ENCODE measurements at places on chromosomes 3 and 15. TPM values are rescaled to one million over a fixed set of nuclear protein-coding genes. Genes with fewer than 3 reads are reported as not detected.

The EFHB gene
- 0.27 TPM for total RNA-seq

- H3K27ac ChIP-seq: no peak overlapping the region
- no peaks in the 10 kb centered on the region for H3K36me3 ChIP-seq
- H3K4me3 ChIP-seq: no peak overlapping the region
- H3K4me1 ChIP-seq: peaks cover 12% of the 10 kb centered on the region
- DNase-seq: no peak
These were observed 262.5 kb downstream of the SCAPER start for GRCh38 chr15:76642671-76643070.

DNA sequence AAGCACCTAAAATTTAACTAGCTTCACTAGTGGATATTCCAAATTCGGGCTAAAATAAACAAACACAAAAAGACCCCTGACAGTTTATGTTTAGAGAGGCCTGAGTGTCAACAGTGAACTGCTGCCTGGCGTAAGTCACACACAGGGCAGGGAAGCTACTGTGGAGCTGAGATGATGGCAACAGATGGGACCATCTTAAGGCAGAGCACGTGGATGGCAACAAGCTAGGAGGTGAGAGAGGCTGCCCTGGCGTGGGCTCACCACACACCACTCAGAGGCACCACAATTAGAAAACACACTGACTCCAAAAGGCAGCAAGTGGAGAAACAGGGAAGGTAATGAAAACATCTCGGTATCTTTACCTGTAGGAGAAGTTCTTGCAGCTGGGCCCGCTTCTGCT, 93.3 kb downstream of the ATP1B3 start:
- no peaks in the 10 kb centered on the region for H3K36me3 ChIP-seq
- H3K27me3 ChIP-seq: no peaks in the 10 kb centered on the region
- H3K4me3 ChIP-seq: no peak overlapping the region
- H3K4me1 ChIP-seq: no peaks in the 10 kb centered on the region

DNA sequence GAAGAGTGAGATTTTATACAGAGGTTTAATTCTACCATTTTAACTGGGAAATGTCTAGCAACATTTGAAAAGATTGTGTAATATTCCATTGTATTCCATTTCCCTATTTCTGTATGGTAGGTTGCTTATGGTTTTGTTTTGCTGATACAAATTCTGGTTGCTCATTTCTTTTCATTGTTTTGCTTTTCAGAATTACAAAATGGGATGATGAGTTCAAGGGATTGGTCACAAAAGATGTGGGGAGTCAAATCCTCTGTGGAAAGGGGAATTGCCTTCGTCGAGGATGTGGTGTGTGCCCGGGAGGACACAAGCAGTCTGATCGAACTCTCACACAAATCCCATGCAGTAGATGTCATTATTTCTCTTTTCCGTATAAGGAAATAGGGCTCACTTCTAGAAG, 18.3 kb downstream of the SLCO3A1 start:
- H3K4me1 ChIP-seq: peaks cover 19% of the 10 kb centered on the region
- no peak overlapping the region for H3K27ac ChIP-seq
- no peaks in the 10 kb centered on the region for H3K27me3 ChIP-seq
- H3K4me3 ChIP-seq: no peak overlapping the region
- no peak for DNase-seq
- no peaks in the 10 kb centered on the region for H3K36me3 ChIP-seq

The REC114 gene
- not detected for total RNA-seq

The LRRC2 gene
- total RNA-seq: 0.64 TPM

DNA sequence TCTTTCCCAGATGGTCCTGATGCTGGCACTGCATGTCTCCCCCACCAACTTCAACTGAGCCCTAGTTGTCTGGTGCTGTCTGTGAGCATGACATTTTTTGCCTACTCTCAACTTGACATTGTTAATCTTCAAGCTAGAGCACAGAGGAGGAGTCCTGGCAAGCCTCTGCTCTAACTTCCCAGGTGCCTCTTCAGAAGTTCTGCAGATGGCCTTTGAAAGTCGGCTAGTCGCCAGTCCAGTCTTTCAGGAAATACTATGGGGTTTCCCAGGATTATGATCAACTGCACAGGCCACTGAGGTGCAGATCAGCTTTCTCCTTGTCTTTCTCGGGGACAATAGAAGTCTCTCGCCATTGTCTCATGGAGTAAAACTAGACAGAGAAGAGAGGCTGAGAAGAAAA, 86.7 kb downstream of the ST8SIA2 start:
- DNase-seq: no peak
- H3K4me3 ChIP-seq: no peak overlapping the region
- H3K4me1 ChIP-seq: no peaks in the 10 kb centered on the region
- peaks cover 11% of the 10 kb centered on the region for H3K27me3 ChIP-seq
- H3K36me3 ChIP-seq: no peaks in the 10 kb centered on the region

The FETUB gene
- not detected for total RNA-seq

The GNB4 gene
- total RNA-seq: 41.5 TPM

GRCh38 chr15:87871731-87872320, 384.7 kb downstream of the NTRK3 start:
- peak; percentile 47 for DNase-seq
- no peaks in the 10 kb centered on the region for H3K36me3 ChIP-seq
- peak overlapping the region; percentile 84 for H3K27ac ChIP-seq
- H3K4me3 ChIP-seq: peak overlapping the region; percentile 70

GRCh38 chr3:196197524-196197923, 13.7 kb downstream of the ZDHHC19 start:
- no peak overlapping the region for H3K27ac ChIP-seq
- peaks cover 5% of the 10 kb centered on the region for H3K4me1 ChIP-seq

GRCh38 chr3:187926620-187927019, 181.4 kb upstream of the BCL6 start:
- H3K27me3 ChIP-seq: no peaks in the 10 kb centered on the region
- no peak overlapping the region for H3K27ac ChIP-seq
- DNase-seq: no peak
- peaks cover 10% of the 10 kb centered on the region for H3K36me3 ChIP-seq
- peaks cover 20% of the 10 kb centered on the region for H3K4me1 ChIP-seq

The GRK7 gene
- total RNA-seq: not detected

- no peak for DNase-seq
- H3K4me3 ChIP-seq: no peak overlapping the region
- no peak overlapping the region for H3K27ac ChIP-seq
- H3K4me1 ChIP-seq: no peaks in the 10 kb centered on the region
These were observed 96.9 kb upstream of the ATP2B2 start for GRCh38 chr3:10602271-10602670.

The IL17RE gene
- total RNA-seq: 0.83 TPM

The CYP1A2 gene
- total RNA-seq: not detected

The SPINT1 gene
- 0.24 TPM for total RNA-seq

The ARPP21 gene
- total RNA-seq: not detected

The ZIC1 gene
- total RNA-seq: 0.51 TPM

The CDHR4 gene
- not detected for total RNA-seq

The NR1I2 gene
- not detected for total RNA-seq

DNA sequence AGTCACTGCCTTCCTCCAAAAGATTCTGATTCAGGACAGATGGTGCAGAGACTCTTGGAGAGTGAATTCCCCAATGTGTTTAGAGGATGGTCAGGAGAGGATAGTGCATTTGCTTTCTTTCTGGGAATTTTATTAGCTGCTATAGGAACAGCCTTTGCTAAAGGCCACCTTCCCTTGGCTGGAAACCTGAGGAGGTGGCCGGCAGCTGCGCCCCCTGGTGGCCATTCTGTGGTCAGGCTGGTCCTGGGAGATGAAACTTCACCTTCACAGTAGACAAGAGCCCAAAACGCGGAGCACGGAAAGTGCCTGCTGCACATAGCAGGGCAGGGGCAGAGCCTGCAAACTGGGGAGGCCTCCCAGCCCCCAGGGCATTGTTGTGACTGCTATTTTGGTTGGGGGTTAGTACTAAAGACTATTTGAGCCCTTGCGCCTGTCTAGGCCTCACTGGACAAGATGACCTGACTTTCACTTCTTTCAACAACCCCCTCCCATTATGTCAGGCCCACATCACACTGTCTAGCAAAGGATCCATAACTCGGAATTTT, 34.3 kb downstream of the SEC22C start:
- H3K27me3 ChIP-seq: peaks cover 5% of the 10 kb centered on the region
- peaks cover 8% of the 10 kb centered on the region for H3K36me3 ChIP-seq
- no peak overlapping the region for H3K27ac ChIP-seq
- DNase-seq: peak; percentile 33
- H3K4me1 ChIP-seq: no peaks in the 10 kb centered on the region

DNA sequence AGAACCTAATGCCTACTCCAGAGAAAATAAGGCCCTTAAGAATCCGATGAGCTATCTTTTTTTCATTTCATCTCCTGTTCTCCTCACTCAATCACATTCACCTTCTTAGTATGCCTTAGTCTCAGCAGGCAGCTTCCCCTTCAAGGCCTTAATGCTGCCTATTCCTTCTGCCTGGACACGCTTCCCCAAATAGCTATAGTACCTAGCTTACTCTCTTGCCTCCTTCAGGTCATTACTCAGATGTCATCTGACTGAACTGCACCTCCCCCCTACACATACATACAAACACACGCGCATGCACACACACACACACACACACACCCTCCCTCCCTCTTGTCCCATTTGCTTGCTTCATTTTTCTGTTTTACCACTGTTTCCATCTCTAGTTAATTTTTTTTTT, 191.5 kb upstream of the MLF1 start:
- no peaks in the 10 kb centered on the region for H3K27me3 ChIP-seq
- no peak overlapping the region for H3K27ac ChIP-seq
- H3K36me3 ChIP-seq: no peaks in the 10 kb centered on the region
- DNase-seq: no peak
- H3K4me3 ChIP-seq: no peak overlapping the region

The IMPG2 gene
- total RNA-seq: 0.07 TPM

The TMA7 gene
- total RNA-seq: 314 TPM

DNA sequence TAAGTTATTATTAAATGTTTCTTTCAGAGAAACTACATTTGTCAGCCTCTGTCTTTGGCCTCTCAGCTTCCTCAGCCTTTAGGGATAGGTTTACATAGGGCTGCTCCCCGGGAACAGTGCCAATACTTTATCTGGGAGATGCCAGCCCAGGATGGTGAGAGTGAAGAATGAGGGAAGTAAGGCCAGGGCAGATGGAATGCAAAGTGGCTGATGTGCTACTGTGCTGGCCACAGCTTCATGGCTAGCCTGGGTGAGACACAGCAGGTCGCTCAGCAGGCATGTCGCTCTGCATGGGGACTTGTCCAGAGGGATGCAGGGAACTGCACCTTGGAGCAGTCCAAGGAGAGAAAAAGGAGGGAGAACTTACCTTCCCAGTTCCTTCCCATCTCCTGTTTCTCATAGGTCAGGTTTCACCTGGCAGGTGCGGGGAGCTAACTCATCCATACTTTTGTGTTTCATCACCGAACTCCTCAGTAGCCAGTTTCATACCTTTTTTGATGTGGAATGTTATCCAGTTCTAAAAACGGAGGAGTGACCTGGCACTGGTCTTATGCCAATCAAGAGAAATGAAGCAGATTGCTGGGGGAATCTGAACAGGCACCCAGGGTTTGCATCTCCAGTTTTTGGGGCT, 30.9 kb upstream of the C15orf39 start:
- peak overlapping the region; percentile 78 for H3K27ac ChIP-seq
- H3K27me3 ChIP-seq: peaks cover 2% of the 10 kb centered on the region
- peak; percentile 21 for DNase-seq
- peaks cover 12% of the 10 kb centered on the region for H3K36me3 ChIP-seq
- peak overlapping the region; percentile 33 for H3K4me3 ChIP-seq
- peaks cover 73% of the 10 kb centered on the region for H3K4me1 ChIP-seq

GRCh38 chr15:100104245-100104644, 237.5 kb downstream of the ADAMTS17 start:
- H3K4me1 ChIP-seq: no peaks in the 10 kb centered on the region
- H3K27me3 ChIP-seq: peaks cover 14% of the 10 kb centered on the region
- H3K36me3 ChIP-seq: no peaks in the 10 kb centered on the region
- no peak overlapping the region for H3K27ac ChIP-seq
- H3K4me3 ChIP-seq: no peak overlapping the region

DNA sequence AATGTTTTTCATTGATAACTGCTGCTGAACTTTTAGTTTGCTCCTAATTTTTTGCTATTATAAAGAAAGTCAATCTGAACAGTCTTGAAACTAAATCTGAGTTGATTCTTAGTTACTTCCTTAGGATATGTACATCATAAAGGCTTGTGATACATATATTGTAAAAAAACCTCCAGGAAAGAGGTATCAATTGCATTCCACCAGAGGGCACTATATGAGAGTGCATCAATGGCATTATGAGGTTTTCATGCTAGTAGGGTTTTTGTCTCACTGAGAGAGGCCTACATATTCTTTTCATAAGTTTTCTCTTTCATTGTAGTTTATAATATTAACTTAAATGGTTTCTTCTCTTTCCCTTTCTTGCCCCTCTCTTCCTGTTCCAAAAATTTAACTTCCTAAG, 46.9 kb downstream of the PIK3R4 start:
- no peak overlapping the region for H3K27ac ChIP-seq
- H3K4me1 ChIP-seq: no peaks in the 10 kb centered on the region
- H3K4me3 ChIP-seq: no peak overlapping the region
- peak; percentile 45 for DNase-seq
- no peaks in the 10 kb centered on the region for H3K27me3 ChIP-seq

The SLC28A2 gene
- not detected for total RNA-seq

DNA sequence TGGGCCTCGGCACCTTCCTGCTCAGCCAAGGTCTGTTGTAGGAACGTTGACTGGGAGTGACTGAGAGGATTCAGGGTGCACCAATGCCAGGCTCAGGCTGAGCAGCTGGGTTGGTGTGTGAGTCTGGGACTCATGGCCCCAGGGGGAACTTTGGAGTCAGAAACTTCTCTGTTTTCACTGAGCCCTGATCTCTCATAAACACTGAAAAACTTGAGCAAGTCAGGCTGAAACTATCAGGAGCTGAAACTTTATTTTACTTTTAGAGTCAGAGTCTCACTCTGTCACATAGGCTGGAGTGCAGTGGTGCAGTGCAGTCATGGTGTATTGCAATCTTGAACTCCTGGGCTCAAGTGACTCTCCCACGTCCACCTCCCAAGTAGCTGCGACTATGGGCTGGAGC, 3.0 kb downstream of the TRAK1 start:
- peak overlapping the region; percentile 17 for H3K27ac ChIP-seq
- no peak for DNase-seq
- no peak overlapping the region for H3K4me3 ChIP-seq
- peaks cover 82% of the 10 kb centered on the region for H3K4me1 ChIP-seq

The SERPINI2 gene
- not detected for total RNA-seq

GRCh38 chr3:58766587-58767282, 100.2 kb upstream of the FAM3D start:
- H3K4me3 ChIP-seq: no peak overlapping the region
- H3K4me1 ChIP-seq: no peaks in the 10 kb centered on the region
- peaks cover 2% of the 10 kb centered on the region for H3K27me3 ChIP-seq
- H3K36me3 ChIP-seq: no peaks in the 10 kb centered on the region

The CPLX3 gene
- not detected for total RNA-seq

DNA sequence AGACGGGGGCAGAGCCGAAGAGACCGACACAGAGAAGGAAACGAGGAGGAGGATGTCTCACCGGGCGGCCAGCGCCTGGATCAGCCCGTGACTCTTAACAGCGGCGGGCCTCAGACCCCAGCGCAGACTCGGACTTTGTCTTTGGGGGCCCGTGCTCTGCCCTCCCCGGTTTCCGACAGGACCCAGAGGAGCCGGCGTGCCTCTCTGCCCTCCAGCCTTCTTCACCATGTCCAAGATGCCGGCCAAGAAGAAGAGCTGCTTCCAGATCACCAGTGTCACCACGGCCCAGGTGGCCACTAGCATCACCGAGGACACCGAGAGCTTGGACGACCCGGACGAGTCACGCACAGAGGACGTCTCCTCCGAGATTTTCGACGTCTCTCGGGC, 1.0 kb downstream of the TSC22D2 start:
- peaks cover 12% of the 10 kb centered on the region for H3K27me3 ChIP-seq
- peak overlapping the region; percentile 93 for H3K4me3 ChIP-seq
- DNase-seq: no peak

GRCh38 chr3:176807938-176808337, 389.3 kb downstream of the TBL1XR1 start:
- no peak for DNase-seq
- H3K4me1 ChIP-seq: no peaks in the 10 kb centered on the region
- no peak overlapping the region for H3K27ac ChIP-seq

GRCh38 chr15:82128401-82129148, 82.8 kb upstream of the MEX3B start:
- peak overlapping the region; percentile 95 for H3K27ac ChIP-seq
- H3K4me3 ChIP-seq: 0 out of 2 replicates have a peak overlapping the region, but pooled peaks have one; percentile 12
- H3K36me3 ChIP-seq: peaks cover 10% of the 10 kb centered on the region
- peaks cover 62% of the 10 kb centered on the region for H3K4me1 ChIP-seq

Data from HFFc6 (cell line).